T-cell (primary cell): ENCODE measurements at places on chromosomes 3 and 15.
A peak's percentile ranks its signal among the peaks of the same experiment; 100 is the strongest.

- DNase-seq, result no peak
Measured at GRCh38 chr15:78453447-78453846, 15.4 kb downstream of the IREB2 start.

DNA sequence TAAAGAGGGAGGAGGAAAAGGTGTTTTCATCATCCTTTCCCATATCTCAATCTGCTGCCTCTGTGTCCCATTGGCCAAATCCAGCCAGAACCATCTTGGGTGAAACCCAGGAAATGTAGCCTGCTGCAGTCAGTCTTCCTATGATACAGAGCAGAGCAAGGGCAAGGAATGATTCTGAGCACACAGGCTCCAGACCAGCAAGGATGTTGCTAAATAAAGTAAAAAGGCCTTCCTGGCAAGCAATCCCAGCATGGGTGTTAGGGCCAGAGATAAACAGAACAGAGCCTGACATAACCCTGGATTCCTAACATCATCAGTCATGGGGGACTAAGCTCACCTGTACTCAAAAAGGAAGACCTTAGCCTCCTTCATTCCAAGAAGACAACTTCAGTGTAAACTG lies 90.7 kb upstream of the AGTR1 start:
- no peak for DNase-seq

DNA sequence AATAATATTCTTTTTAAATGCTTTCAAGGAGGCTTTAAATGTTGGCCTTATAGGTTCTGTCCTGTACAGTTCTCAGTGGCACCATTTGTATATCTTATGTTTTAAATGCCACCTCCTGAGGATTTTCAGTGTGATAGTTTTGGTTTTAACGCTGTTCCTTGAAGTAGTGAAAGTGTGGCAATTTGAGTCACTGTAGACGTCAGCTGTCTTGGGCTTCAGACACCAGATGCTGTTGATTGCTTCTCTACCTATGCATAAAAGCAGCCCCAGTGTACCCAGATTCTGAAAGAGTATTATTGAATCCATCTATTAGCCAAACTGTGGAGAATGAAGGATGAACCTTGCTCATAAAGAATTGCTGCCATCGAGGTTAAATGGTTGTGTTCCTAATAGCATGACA lies 316.8 kb upstream of the GBE1 start:
- no peak for DNase-seq

- no peak for DNase-seq
Measured at GRCh38 chr3:54703923-54704322, 223.9 kb downstream of the LRTM1 start.

GRCh38 chr15:58742819-58743502 lies 6.5 kb downstream of the ADAM10 start:
- DNase-seq, result no peak

DNA sequence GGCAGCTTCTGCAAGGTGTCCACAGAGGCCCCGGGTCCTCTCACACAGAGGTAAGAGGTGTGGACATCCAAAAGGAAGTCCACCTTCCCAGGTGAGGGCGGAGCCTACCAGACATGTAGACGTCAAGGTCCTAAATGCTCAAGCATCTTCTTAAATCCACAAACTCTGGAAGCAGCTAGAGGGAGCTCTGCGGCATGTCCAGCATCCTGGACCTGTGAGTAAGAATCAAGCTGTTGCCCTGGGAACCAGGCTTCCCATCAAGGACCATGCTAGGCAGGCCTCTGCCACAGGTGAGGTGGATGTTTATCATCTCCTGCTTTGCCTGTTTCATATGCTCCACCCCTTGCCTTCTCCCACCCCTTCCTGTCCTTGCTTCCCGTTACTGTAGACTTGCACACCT lies 368.2 kb downstream of the GABRG3 start:
- DNase-seq, result no peak

- no peak for DNase-seq
Measured at GRCh38 chr3:153744889-153745288, 376.3 kb upstream of the ARHGEF26 start.

GRCh38 chr3:155448531-155448930 lies 155.0 kb upstream of the STRIT1 start:
- DNase-seq, result no peak

DNA sequence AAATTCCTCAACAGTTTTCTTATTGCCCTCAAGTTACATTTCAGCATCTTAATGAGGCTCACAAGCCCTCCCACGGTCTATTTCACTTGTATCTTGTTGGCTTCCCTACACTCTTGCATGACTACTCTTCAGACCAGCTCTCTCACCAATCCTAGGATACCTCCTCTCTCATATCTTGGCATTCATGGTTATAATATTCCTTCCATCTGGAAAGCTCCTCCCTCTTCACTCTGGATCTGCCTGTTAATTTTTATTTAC lies 8.5 kb upstream of the CCDC80 start:
- DNase-seq, result no peak

- no peak for DNase-seq
Measured at GRCh38 chr15:77866596-77867125, 210.8 kb downstream of the TBC1D2B start.

DNA sequence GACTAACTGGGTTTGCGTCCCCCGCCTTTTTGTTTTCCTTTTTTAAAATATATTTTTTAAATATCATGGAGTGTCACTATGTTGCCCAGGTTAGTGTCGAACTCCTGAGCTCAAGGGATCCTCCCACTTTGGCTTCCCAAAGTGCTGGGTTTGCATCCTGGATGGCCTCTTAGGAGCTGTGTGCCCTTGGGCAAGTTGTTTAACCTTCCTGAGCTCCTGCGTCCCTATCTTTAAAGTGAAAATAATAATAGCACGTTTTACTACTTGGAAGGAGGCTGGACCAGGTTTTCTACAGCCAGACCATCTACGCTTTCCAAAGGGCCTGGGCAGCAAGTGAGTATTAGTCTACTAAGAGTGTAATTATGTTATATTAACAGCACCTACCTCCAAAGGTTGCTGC lies 44.2 kb upstream of the RNU6-1 start:
- no peak for DNase-seq

DNA sequence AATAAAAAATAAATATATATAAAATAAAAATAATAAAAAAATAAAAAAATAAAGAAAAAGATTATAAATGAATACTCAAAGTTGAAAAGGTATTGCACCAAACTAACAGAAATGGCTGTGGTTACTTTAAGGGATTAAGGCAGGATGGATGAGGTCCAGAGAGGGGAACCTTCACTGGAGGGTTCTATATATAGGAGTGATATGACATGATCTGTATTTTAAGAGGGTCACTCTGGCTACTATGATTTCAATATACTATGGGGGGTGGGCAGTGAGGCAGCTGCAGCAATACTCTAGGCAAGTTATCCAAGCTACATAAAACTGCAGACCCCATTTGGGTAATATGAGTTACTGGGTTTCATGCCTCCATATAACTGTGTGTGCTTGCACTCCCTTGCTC lies 24.6 kb downstream of the ACAD11 start:
- no peak for DNase-seq

- no peak for DNase-seq
Measured at GRCh38 chr3:49967291-49967690, 27.3 kb downstream of the RBM6 start.

DNA sequence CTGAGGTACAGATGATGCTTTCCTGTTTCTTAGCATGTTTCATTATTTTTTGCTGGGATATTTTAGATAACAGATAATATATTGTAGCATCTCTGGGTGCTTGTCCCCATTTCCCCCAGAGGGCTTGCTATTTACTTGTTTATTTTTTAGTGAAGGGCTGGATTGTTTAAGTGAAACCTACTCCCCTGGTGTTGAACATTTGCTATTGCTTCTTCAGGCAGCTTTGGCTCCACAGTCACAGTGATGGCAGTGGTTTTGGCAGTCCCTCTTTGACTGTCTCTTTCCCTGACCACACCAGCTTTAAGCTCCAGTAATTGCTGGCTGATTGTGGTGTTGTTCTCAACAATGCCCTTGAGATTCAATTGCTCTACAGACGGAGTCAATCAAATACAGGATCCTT lies 128.9 kb downstream of the KLF13 start:
- no peak for DNase-seq

DNA sequence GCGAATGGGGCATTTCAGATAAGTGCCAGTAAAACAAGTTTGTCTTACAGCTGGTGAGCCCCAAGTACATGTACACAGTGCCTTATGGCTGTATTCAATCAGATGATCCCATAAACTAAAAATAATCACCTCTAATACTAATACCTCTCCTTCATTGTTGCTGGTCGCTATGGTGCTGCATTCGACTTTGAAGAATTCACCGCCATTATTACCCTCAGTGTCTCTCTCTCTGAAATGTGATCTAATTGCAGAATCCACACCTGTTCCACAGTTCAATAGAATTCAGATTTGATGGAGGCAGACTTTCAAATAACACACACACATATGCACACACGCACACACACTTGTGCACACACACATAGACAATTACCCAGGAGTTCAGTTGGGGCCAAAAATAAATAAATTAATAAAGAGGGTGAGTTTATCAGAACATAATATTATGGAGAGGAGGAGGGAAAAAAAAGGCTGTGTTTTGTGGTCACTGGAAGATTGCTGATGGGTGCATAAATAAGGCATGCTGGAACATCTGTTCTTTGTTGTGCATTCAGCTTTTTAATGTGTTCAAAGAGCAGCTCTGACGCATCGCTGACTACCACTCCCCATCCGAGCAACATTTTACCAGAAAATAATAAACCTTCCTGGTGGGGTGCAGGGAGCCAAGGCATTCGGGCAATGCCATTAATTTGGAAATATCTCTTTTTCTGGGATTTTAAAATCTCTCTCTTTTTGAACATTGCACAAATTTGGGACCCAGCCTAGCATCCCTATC lies 235.7 kb downstream of the SATB1 start:
- no peak for DNase-seq

DNA sequence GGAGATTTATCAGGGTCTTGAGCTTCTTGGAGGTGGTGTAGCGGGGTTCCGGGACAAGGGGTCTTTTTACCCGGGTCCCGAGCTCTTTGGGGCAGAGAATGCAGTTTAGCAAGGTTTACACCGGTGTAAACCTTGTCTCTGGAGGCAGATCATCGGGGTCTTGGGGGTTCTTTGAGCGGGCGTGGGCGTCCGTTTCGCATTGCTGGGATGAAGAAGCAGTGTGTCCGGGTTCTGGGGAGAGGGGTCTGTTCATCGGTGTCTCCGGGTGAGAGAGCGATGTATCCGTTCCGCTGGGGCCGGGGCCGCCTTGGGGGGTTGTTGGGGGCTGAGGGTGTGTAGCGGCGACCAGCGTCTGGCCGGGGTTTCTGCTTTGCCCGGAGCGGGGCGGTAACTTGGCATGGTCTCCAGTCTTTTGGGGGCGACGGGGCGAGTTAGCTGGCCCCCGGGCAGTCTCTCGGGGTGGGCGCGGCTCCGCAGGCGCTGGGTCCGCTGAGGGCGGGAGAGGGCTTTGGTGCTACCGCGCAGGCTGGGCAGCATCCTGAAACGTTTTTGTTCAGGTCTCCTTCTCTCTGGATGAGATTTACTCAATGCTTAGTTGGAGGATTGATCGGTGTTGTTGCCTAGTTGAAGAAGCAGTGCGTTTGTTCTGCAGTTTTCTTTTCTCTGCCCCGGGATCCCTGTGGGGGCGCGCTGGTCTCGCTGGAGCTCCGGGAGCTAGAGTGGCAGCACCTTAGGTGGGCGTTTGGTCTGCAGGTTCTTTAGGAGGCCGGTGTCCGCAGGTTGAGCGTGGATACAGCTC lies 843 bp downstream of the GLCE start:
- peak; percentile 10 for DNase-seq
